ENCODE measurements at places on chromosomes 12 and 14. TPM values are rescaled to one million over a fixed set of nuclear protein-coding genes. Genes with fewer than 3 reads are reported as not detected.

DNA sequence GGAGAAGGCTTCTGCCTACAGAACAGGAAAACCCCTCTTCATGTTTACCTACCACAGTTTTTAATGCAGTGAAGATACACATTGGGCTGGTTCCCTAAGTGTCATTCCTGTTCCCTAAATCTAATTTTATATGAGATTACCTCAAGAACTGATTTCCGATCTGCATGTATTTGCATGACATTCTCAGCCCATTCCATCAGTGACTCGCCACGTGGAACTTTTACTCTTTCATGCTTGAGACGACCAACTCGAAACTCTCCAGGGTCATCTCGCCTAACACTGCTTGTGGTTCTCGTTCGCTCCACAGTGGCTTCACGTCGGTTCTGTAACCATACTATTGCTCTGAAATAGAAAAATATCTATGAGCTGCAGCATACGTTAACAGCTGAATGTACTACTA is 83.1 kb upstream of the STRN3 start:
- H3K27ac ChIP-seq, result no peak overlapping the region
- no peak for DNase-seq
- no peaks in the 10 kb centered on the region for H3K4me1 ChIP-seq
- H3K27me3 ChIP-seq, result no peaks in the 10 kb centered on the region
- no peak overlapping the region for H3K4me3 ChIP-seq
- no peaks in the 10 kb centered on the region for H3K36me3 ChIP-seq

GRCh38 chr12:46523446-46523845 is 150.9 kb upstream of the SLC38A2 start:
- H3K27ac ChIP-seq, result peak overlapping the region; percentile 50
- H3K4me1 ChIP-seq, result peaks cover 32% of the 10 kb centered on the region
- peak; percentile 34 for DNase-seq
- no peaks in the 10 kb centered on the region for H3K27me3 ChIP-seq
- no peaks in the 10 kb centered on the region for H3K36me3 ChIP-seq
- no peak overlapping the region for H3K4me3 ChIP-seq

DNA sequence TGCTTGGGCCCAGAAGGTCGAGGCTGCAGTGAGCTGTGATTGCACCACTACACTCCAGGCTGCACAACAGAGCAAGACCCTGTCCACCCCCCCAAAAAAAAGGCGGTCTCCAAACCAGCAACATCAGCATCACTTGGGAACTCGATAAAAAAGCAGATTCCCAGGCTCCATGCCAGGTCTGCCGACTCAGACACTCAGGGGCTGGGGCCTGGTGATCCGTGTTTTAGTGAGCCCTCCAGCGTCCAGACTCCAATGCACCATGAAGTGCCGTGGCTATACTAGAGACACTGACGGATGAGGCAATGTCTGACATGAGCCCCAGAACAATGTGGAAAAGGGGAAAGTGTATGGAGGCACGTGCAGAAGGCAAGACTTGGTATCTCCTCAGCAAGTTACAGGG is 28.8 kb downstream of the SCARB1 start:
- no peaks in the 10 kb centered on the region for H3K27me3 ChIP-seq
- H3K4me3 ChIP-seq, result no peak overlapping the region
- H3K27ac ChIP-seq, result no peak overlapping the region
- no peak for DNase-seq
- H3K36me3 ChIP-seq, result no peaks in the 10 kb centered on the region
- peaks cover 22% of the 10 kb centered on the region for H3K4me1 ChIP-seq

GRCh38 chr12:509500-509899 is 49.8 kb downstream of the B4GALNT3 start:
- peaks cover 53% of the 10 kb centered on the region for H3K4me1 ChIP-seq
- no peak overlapping the region for H3K4me3 ChIP-seq
- DNase-seq, result no peak

- H3K27ac ChIP-seq, result no peak overlapping the region
- no peak overlapping the region for H3K4me3 ChIP-seq
- DNase-seq, result no peak
- no peaks in the 10 kb centered on the region for H3K4me1 ChIP-seq
Measured at GRCh38 chr12:131391399-131391798, 319.5 kb upstream of the SFSWAP start.

DNA sequence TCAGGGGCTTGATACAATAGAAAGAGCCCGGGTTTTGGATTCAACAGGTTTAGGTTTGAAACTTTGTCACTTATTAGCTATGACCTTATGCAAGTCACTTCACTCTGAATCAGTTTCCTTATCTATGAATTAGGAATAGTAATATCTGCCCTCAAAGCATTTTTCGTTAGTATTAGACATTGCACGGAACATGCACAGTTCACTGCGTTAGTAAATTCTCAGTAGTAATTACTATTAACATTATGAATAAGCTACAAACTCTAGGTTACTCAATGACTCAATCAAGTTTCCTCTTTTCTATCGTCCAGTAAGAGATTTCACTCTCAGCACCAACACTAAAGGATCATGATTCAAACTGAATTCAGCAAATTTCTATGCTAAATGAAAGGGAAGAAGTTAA is 150.3 kb downstream of the CEP83 start:
- no peaks in the 10 kb centered on the region for H3K27me3 ChIP-seq
- no peaks in the 10 kb centered on the region for H3K36me3 ChIP-seq
- H3K4me1 ChIP-seq, result no peaks in the 10 kb centered on the region

DNA sequence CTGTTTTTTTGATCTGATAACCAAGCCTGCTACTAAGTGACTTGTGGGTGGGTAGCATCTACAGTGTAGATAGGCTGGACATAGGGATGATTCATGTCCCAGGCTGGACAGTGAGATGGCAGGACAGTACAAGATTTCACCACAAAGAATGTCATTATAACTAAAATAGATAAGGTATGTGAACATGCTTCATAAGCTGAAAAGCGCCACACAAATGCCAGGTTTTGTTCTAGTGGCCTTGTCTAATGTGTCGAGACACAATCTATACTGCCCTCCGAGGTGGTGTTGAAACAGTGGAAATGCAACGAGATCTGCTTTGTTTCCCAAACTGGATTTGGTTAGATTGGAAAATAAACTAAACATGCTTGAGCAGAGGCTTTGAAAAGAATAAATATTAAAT is 4.4 kb downstream of the LGALS3 start:
- peak; percentile 37 for DNase-seq
- H3K27me3 ChIP-seq, result no peaks in the 10 kb centered on the region
- no peak overlapping the region for H3K4me3 ChIP-seq

- H3K36me3 ChIP-seq, result no peaks in the 10 kb centered on the region
- peak; percentile 57 for DNase-seq
- H3K27ac ChIP-seq, result peak overlapping the region; percentile 77
- no peaks in the 10 kb centered on the region for H3K4me1 ChIP-seq
- H3K27me3 ChIP-seq, result no peaks in the 10 kb centered on the region
Measured at GRCh38 chr12:26195641-26196420, 458 bp downstream of the SSPN start.

DNA sequence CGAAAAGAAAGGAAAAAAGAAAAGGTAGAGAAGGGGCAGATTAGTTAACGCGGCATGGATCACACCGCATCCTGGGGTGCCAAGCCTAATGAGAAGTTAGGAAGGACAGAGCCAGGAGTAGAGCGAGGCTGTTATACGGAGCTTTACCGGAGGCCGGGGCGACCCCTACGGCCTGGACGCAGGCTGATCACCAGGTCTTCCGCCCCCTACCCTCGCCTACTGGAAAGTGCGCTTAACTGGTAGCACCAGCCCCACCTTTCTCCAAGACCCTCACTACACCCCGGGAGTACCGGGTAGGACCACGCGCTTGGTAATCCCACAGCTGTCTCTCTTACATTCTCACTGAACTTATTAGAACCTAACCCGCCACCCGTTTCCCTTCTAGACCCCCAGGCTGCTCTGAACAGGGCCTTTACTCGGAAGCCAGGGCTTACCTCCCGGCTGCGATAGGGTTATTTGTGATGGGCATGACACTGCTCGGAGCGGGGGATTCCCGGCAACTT is 33.8 kb downstream of the WBP11 start:
- no peaks in the 10 kb centered on the region for H3K27me3 ChIP-seq
- peaks cover 13% of the 10 kb centered on the region for H3K4me1 ChIP-seq
- peaks cover 2% of the 10 kb centered on the region for H3K36me3 ChIP-seq
- H3K27ac ChIP-seq, result peak overlapping the region; percentile 96

DNA sequence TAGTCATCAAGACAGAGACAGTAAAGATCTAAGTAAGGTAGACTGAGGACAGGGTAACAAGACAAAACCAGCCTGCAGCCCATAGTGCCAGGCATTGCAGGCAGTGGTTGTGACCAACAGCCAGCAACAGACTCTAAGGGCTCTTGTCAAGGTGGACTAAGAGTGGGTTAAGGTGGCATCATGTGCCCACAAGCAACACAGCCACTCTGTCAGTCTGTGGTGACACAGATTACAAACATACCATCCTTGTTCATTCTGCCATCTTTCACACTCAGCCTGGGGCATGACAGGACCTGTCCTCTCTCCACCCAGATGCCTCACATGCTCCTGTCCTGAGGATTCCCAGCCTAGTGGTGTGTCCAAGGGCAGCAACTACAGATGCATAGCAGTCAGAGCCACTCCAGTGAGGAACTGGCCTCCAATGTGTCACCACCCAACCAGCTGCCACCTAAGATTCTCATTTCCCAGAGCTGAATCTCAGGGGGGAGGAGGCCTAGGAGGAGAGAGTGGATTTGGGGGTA is 28.3 kb downstream of the VDR start:
- DNase-seq, result no peak
- no peaks in the 10 kb centered on the region for H3K4me1 ChIP-seq
- no peak overlapping the region for H3K4me3 ChIP-seq
- no peaks in the 10 kb centered on the region for H3K27me3 ChIP-seq
- no peaks in the 10 kb centered on the region for H3K36me3 ChIP-seq

DNA sequence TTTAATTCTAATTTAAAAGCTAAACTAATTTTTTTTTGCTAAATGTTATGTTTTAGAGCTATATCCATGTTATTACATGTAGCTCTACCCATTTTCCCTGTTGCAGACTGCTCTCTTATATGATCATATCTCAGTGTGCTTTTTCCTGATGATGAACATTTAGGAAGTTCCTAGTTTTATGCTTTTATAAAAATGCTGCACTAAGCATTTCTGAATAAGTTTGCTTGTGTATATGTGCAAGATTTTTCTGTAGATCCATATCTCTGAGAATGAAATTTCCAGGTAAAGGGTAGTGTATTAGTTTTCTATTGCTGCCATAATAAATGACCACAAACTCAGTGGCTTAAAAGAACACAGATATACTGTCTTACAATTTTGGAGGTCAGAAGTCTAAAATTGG is 374.4 kb upstream of the E2F7 start:
- H3K27ac ChIP-seq, result no peak overlapping the region
- H3K4me3 ChIP-seq, result no peak overlapping the region
- H3K27me3 ChIP-seq, result no peaks in the 10 kb centered on the region
- no peak for DNase-seq

DNA sequence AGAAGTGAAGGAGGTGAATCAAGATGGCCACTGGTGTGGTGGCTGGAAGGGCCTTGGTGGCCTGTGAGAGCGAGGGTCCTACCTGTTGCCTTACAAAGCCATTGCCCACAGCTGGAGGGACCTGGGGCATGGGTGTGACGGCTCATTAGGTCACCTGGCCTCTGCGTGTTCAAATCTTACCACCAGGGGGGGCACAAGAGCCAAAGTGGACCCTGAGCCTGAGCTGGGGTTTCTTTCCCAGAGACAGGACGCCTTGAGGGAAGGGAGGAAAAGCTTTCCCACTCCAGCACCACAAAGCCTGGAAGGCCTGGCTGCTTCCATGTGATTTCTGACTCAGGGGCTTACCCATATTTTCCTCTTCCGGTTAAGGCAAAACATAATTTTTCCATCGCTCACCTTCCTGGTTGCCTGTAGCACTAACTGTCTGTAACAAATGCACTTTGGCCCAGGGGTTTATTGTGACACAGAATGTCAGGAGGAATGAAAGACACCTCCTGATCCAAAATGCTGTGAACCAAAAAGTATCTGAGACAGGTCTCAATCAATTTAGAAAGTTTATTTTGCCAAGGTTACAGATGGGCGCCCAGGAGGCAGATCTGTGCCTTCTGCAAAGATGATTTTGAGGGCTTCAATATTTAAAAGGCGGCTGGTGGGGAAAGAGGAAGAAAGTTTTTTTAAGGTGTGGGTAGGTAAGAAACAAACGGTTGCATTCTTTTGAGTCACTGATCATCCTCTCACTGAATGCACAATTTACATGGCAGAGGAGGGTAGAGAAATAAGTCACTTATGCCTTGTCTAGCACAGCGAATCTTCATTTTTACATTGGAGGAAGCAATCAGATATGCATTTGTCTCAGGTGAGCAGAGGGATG is 4.3 kb upstream of the CD9 start:
- H3K36me3 ChIP-seq, result no peaks in the 10 kb centered on the region
- peak overlapping the region; percentile 55 for H3K27ac ChIP-seq
- no peaks in the 10 kb centered on the region for H3K27me3 ChIP-seq
- DNase-seq, result peak; percentile 93
- no peak overlapping the region for H3K4me3 ChIP-seq

GRCh38 chr14:67833403-67833802 is 13.8 kb downstream of the RAD51B start:
- no peaks in the 10 kb centered on the region for H3K27me3 ChIP-seq
- no peak overlapping the region for H3K27ac ChIP-seq
- H3K36me3 ChIP-seq, result no peaks in the 10 kb centered on the region
- no peaks in the 10 kb centered on the region for H3K4me1 ChIP-seq

DNA sequence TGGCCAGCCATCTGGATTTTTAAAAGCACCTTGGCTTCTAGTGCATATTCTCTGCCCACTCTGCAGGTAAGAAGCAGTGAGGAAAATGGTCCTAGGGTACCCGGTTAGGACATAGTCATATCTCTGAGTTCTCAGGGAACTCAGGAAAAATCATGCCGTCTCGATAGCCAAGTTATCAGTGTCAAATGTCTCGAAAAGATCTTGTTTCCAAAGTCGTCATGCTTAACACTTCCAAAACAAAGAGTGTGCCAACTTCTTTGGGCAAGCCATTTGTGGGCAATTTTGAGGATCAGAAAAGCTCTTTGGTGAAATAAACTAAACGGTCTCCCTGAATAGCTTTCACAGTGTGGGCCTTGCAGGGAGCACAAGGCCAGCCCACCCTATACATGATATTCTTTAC is 39.2 kb downstream of the RASSF3 start:
- no peak overlapping the region for H3K4me3 ChIP-seq
- H3K36me3 ChIP-seq, result no peaks in the 10 kb centered on the region
- H3K4me1 ChIP-seq, result peaks cover 20% of the 10 kb centered on the region
- no peak overlapping the region for H3K27ac ChIP-seq

DNA sequence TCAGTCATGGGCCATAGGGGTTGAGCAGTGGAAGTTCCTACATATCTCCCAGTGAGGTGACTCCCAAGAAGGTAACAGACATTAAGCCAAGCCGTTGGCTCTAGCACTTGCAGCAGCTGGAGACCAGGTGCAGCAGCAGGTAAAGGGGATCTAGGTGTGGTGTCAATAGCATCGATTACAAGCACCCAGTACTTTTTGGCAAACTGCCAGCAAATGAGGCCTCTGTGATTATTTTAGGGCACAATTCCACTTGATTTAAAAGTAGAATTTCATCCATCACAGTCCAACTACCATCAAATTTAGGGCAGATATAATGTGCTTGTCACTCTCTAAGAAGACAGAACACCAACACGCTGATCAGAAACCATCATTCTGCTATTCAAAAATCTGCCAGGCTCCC is 224.1 kb upstream of the EGLN3 start:
- no peaks in the 10 kb centered on the region for H3K27me3 ChIP-seq
- H3K4me1 ChIP-seq, result peaks cover 8% of the 10 kb centered on the region
- H3K27ac ChIP-seq, result no peak overlapping the region
- H3K4me3 ChIP-seq, result no peak overlapping the region

GRCh38 chr14:92794547-92794941 is 439 bp downstream of the GOLGA5 start:
- peak overlapping the region; percentile 48 for H3K4me3 ChIP-seq
- 0 out of 2 replicates have a peak, but pooled peaks cover 2% of the 10 kb centered on the region for H3K36me3 ChIP-seq
- no peak for DNase-seq

Gene PPM1H
- 151 TPM for total RNA-seq

Gene OAS1
- 14.2 TPM for total RNA-seq

Gene ARG2
- total RNA-seq, result 22.8 TPM

Gene GLI1
- total RNA-seq, result 0.48 TPM

Gene METTL1
- 34.1 TPM for total RNA-seq

Gene PLEK2
- total RNA-seq, result 36.5 TPM

Gene LPAR5
- 0.19 TPM for total RNA-seq

Gene TCL1A
- total RNA-seq, result not detected

Gene ADSS1
- 3.2 TPM for total RNA-seq

Gene IL22
- total RNA-seq, result not detected
